ENCODE measurements at places on chromosomes 2 and 18.
A peak's percentile ranks its signal among the peaks of the same experiment; 100 is the strongest.

DNA sequence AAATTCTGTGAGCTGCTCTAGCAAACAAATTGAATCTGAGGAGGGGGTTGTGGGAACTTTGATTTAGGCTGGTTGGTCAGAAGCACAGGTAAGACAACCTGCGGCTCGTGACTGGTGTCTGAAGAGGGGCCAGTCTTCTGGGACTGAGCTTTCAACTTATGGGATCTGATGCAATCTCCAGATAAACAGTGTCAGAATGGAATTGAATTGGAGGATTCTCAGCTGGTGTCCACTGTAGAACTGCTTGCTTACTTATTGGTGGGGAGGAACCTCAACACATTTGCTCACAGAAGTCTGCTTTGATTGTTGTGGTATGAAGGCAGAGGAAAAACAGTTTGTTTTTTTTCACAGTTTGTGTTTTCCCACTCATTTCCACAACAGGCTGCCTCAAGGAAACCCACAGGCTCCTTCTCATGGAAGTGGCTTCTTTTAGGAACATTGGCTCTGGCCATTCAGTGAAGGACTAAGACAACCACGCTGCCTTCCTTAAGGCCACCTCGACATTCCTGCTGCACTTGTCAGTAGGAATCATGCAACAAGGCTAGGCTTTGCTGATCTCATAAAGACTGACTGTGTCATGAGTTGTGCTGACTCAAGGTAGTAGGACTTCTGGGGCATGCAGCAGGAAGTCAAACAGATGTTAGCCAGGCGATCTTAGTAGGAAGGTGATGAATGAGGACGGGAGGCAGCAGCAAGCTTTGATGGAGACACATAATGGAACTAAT lies 104.7 kb downstream of the TSN start:
- DNase-seq, result no peak

GRCh38 chr2:100895402-100895801 lies 75.5 kb downstream of the NPAS2 start:
- DNase-seq, result peak; percentile 57

GRCh38 chr2:236512902-236513435 lies 56.7 kb upstream of the ACKR3 start:
- no peak for DNase-seq

GRCh38 chr2:158138255-158138654 lies 36.6 kb downstream of the UPP2 start:
- DNase-seq, result no peak

DNA sequence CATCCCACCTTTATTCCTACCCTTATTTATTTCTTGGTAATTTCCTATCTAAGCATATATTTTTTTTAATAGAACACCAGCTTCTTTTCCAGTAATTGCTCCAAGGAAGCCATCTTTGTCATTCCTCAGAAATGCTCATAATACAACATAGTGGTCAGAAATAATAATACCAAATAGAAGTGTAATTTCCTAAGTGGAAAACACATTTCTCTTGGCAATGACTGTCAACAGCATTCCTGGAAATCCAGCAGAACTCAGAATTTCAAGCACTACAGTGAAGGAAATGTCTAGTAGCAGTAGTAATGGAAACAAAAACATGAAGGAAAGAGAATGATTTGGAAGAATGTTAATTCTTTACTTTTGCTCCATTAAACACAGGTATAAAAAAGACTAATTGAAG lies 56.6 kb downstream of the GDF7 start:
- no peak for DNase-seq

DNA sequence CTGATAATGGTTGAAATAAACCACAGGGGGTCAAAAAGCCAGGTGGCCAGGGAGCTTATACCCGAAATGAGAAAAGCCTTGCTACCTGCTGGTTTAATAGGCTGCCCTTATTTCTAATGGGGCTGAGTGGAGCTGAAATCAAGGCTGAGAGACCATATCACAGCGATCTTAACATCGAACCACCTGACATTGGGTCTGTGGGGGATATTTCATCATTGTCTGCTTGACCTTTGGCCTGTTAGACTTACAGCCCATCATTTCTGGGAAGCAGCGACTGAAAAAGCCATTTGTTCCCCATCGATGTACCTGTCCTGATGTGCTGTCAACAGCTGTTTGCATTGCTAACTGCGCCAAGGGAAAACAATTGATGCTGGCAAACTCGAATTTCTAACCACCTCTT lies 199.7 kb upstream of the SLC14A2 start:
- DNase-seq, result no peak

DNA sequence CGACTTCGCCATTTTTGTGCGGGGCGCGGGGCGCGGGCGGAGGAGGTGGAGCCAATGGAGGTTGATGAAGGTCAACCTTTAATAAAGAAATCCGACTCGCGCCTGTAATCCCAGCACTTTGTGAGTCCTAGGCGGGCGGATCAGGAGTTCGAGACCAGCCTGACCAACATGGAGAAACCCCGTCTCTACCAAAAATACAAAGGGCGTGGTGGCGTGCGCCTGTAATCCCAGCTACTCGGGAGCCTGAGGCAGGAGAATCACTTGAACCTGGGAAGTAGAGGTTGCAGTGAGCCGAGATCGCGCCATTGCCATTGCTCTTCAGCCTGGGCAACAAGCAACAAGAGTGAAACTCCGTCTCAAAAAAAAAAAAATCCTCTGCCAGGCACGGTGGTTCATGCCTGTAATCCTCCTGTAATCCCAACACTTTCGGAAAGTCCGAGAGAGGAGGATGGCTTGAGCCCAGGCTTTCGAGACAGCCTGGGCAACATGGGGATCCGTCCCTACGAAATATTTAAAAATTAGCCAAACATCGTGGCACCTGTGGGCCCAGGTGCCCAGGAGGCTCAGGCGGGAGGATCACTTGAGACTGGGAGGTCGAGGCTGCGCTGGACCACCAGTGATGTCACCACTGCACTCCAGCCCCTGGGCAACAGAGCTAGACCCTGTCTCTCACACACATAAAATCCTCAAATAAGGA lies 493 bp upstream of the PREB start:
- DNase-seq, result no peak

GRCh38 chr2:180291060-180291459 lies 284.0 kb upstream of the CWC22 start:
- no peak for DNase-seq

DNA sequence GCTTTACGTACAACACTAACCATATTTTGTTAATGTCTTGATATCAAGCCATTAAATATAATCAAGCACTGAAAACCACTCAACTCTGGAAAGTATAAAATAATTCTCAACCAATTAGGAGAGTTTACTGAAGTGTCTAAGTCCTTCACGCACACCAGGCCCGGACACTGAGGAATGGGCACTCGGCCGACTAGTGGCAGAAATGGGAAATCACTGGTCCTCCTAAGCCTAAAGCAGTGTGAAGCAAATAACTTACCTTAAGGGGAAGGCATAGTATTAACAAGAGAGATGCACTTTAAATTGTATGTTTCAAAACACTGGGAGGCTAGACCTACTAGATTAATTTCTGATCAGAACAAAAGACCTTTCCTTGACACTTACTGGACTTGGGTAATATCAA lies 45.7 kb downstream of the FAM210A start:
- peak; percentile 52 for DNase-seq

GRCh38 chr2:49225126-49225525 lies 70.8 kb upstream of the FSHR start:
- no peak for DNase-seq

DNA sequence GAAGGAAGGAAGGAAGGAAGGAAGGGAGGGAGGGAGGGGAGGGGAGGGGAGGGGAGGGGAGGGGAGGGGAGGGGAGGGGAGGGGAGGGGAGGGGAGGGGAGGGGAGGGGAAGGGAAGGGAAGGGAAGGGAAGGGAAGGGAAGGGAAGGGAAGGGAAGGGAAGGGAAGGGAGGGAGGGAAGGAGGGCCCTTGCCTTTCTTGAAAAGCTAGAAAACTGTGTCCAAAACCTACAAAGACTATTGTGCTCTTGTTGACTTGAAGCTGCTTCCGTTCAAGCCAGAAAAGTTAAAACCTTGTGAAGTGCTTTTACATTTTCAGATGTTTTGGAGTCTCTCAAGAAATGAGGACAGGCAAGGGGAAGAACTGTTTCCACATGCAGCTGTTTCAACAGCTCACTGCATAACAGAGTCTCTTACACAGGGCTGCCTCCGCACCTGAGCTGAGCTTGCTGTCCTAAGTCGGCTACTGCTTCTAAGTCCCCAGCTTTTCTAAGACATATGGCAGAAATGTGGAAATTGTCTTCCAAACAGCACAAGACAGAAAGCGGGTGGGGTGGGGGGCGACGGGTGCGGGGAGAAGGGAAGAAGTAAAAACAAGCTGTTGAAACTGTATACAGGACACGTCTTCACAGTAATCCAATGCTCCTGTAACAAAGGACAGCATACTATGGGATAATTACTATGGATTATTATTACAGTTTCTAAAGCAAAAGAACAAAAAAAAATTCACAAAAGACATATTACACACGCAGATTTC lies 46.1 kb downstream of the BCL11A start:
- no peak for DNase-seq

GRCh38 chr2:23065936-23066335 lies 319.0 kb upstream of the KLHL29 start:
- DNase-seq, result no peak

- DNase-seq, result no peak
Measured at GRCh38 chr2:644871-645270, 32.3 kb downstream of the TMEM18 start.

DNA sequence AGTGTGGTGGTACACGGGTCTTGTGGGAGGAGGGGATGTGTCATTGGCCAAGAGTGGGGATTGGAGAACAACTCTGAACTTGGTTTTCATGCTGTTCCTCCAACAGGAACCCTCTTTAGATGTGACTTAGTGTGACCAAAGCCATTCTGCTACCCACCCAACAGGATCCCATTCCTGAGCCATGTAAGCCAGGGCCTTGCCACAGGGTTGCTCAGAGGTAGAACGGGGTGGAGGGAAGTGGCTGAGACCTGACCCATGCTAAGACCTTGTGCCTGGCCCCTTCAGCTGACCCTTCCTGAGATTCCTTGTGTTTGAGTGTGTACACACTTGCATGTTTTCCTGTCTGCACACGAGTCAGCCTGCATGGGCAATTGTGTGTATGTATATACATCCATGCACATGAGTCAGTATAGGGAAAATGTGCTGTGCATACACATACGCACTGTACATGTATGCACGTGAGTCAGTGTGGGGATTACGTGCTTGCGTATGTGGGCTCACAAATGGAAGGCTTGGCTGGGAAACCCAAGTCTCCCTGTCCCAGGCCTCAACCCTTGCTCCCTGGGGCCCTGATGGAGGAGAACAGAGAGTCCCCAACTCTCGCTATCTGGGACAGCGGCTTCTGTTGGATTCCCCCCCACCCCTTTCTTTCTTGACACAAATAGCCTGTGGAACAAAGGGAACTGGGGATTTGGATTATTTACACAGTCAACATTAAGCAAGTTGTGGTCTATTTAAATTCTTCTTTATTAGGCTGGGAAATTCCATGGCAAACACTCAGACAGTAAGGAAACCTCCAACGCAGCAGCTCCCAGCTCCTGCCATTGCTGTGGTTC lies 339.8 kb downstream of the DYSF start:
- no peak for DNase-seq

- no peak for DNase-seq
Measured at GRCh38 chr18:72128649-72129048, 415.5 kb downstream of the CBLN2 start.

GRCh38 chr2:110748489-110748867 lies 16.1 kb downstream of the ACOXL start:
- no peak for DNase-seq

DNA sequence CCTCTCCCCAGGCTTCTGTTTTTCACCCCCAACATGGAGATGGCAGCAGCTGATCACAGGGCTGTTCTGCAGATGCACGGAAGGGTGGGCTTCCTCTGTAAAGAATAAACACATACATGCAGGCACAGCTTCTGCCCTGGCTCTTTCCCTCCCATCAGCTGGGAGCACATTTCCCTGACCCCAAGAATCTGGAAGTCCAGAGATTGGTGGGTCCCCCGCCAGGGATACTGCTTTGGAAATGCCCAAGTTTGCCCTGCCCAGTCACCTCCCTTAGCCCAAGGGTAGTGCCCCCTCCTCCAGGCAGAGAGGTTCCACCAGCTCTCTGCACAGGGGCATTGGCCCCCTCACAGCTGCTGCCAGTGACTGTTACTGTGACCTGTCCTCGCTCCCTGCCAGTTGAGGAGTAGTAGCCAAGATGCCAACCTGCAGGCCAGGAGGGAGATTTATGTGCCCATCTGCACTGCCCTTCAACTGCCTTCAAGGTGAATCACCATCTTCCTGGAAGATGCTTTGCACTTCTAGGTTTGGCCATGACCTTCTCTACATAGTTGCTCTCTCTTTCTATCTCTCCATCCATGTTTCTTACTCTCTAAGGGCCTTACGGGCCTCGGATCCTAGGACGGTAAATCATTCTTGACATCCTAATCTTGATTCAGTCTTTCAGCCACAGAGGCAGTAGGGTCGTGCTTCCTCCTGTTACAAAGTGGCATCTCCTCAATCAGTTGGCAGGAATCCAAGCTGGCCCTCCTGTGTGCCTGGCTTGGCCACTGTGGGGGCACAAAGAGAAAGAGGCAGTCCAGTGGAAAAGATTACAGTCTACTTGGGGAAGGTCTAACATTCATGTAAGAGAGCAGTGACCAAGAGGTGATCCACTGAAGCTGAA lies 121.8 kb downstream of the CTIF start:
- no peak for DNase-seq

DNA sequence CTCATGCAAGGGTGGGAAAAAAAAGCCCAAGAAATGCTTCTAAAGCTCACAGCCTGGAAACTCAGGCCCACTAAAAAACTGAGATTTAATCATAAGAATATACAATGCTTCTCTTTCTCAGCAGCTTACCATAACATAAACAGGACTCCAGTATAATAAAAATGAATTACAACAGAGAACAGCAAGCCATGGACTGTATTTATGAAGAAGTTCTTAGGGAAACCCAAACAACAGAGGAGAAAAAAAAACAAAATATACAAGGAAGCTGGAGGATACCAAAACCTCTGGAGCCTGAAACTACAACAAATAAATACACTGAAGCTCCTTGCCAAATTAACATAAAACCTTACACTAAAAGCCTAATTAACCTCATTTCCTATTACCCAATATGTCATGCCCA lies 187.8 kb downstream of the RDH14 start:
- DNase-seq, result no peak

- DNase-seq, result no peak
Measured at GRCh38 chr2:98346311-98347236, at the start of gene CNGA3. CNGA3 (plus strand) TSS chr2:98346456; CDS start chr2:98369976, 23,520 bp downstream.
